Aorta (tissue), 5 donors: ENCODE measurements at places on chromosomes 13 and 19. TPM values are rescaled to one million over a fixed set of nuclear protein-coding genes. Genes with fewer than 3 reads are reported as not detected.

GRCh38 chr19:40149501-40149900 lies 41.7 kb upstream of the MAP3K10 start:
- no peaks in the 10 kb centered on the region for H3K4me1 ChIP-seq
- no peak overlapping the region for H3K27ac ChIP-seq
- H3K4me3 ChIP-seq, result no peak overlapping the region
- DNase-seq, result no peak
- H3K36me3 ChIP-seq, result no peaks in the 10 kb centered on the region

ADGRE3 gene
- 0.63 TPM for total RNA-seq

GRCh38 chr13:103516015-103516795 lies 450.0 kb upstream of the SLC10A2 start:
- DNase-seq, result no peak
- no peaks in the 10 kb centered on the region for H3K27me3 ChIP-seq
- H3K36me3 ChIP-seq, result no peaks in the 10 kb centered on the region

- DNase-seq, result no peak
- no peaks in the 10 kb centered on the region for H3K4me1 ChIP-seq
- no peak overlapping the region for H3K27ac ChIP-seq
- H3K4me3 ChIP-seq, result no peak overlapping the region
Measured at GRCh38 chr19:10535613-10536012, 8.1 kb upstream of the ATG4D start.

DNA sequence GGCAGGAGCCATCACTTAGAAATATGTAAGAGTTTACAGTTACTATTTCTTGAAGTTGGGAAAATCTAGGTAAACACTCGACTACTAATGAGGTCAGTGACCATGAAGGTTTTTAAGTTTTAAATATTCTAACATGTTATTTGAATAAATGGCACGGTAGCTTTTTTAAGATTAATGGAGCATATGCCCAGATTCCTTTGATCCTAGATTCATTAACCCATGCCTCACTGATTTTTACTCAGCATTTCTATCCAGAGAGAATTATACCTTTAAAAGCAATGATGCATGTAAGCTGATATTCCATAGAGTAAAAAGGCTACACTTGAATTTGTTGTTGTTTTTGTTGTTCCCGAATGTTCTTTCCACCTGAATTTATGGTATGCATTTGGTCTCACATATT lies 541.4 kb downstream of the DACH1 start:
- H3K4me3 ChIP-seq, result no peak overlapping the region
- H3K36me3 ChIP-seq, result no peaks in the 10 kb centered on the region
- H3K27me3 ChIP-seq, result no peaks in the 10 kb centered on the region
- no peak overlapping the region for H3K27ac ChIP-seq
- no peak for DNase-seq

GPI gene
- 131 TPM for total RNA-seq

ACER1 gene
- not detected for total RNA-seq

UPF3A gene
- 62.2 TPM for total RNA-seq

- no peak for DNase-seq
- no peaks in the 10 kb centered on the region for H3K36me3 ChIP-seq
- H3K4me1 ChIP-seq, result no peaks in the 10 kb centered on the region
- H3K4me3 ChIP-seq, result no peak overlapping the region
- no peak overlapping the region for H3K27ac ChIP-seq
Measured at GRCh38 chr19:30556230-30556711, 184.1 kb downstream of the ZNF536 start.

DNA sequence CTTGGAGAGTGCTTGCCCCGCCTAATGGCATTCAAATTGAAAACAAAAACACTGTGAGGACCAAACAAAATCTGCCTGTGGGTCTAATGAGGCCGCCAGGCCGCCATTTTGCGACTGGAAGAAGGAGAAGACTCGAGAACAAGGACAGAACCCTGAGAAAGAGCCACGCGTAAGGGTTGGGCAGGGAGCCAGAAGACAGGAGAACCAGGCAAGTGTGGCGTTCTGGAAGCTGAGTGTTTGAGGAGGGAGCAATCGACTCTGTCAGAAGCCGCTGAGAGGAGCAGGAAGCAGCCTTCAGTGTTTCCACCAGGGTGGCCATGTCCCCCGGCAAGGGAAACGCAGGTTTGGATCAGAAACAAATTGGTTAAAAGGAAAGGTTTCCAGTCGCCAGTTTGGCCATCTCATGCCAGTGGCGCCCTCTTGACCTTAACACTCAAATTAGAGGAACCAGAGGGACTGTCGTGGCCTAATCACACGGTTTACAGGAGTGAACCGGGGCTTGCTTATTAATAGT lies 10.2 kb upstream of the PTOV1 start:
- no peaks in the 10 kb centered on the region for H3K27me3 ChIP-seq
- no peak overlapping the region for H3K27ac ChIP-seq
- no peak for DNase-seq
- no peaks in the 10 kb centered on the region for H3K36me3 ChIP-seq
- no peak overlapping the region for H3K4me3 ChIP-seq

DNA sequence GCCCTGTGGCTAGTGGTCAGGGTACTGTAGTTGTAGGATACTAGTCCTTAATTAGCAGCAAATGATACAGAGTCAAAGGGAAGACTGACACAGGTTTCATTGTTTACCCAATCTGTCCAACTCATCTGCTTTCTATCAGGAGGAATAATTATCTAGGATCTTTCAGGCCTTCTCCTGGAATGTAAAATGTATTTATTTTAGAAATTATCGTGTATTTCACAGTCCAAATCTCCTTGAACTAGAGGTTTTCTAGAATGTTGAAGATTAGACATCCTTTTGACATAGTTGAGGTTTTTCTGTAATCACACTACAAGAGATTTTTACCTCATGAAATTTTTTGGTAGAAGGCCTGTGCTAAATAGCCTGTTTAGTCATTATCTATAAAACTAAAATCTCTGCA lies 1694.8 kb upstream of the PCDH20 start:
- no peaks in the 10 kb centered on the region for H3K27me3 ChIP-seq
- H3K4me1 ChIP-seq, result no peaks in the 10 kb centered on the region
- H3K27ac ChIP-seq, result no peak overlapping the region
- no peak overlapping the region for H3K4me3 ChIP-seq
